Hippocampal formation (tissue), 2 donors: ENCODE measurements at places on chromosomes 11 and 22.

- no peak for DNase-seq
Observed at GRCh38 chr11:12180257-12181205, 70.1 kb downstream of the MICAL2 start.

- DNase-seq = no peak
Observed at GRCh38 chr11:128343870-128344269, 243.5 kb downstream of the ETS1 start.

- DNase-seq = no peak
Observed at GRCh38 chr11:31856248-31856647, 45.1 kb upstream of the PAX6 start.

GRCh38 chr11:32489464-32489863 is 54.1 kb upstream of the WT1 start:
- no peak for DNase-seq

DNA sequence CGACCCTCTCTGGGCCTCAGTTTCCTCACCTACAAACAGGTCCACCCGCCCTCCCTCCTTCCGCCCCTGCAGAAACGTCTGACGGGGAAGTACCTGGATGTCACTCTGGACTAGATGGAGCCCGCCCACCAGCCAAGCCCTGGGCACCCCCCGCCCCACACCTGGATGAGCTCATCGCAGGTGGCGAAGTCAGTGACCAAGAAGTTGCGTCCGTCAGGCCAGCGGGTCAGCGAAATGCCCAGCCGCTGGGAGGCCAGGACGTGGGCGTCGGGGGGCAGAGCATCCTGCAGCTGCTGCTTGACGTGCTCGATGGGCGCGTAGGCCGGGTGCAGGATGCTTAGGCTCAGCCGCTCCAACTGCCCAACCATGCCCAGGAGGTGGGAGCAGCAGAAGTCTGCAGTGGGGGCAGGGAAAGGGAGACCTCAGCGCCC is 897 bp downstream of the PNPLA5 start:
- DNase-seq = no peak

- DNase-seq = no peak
Observed at GRCh38 chr11:129146191-129146590, 45.9 kb downstream of the ARHGAP32 start.

DNA sequence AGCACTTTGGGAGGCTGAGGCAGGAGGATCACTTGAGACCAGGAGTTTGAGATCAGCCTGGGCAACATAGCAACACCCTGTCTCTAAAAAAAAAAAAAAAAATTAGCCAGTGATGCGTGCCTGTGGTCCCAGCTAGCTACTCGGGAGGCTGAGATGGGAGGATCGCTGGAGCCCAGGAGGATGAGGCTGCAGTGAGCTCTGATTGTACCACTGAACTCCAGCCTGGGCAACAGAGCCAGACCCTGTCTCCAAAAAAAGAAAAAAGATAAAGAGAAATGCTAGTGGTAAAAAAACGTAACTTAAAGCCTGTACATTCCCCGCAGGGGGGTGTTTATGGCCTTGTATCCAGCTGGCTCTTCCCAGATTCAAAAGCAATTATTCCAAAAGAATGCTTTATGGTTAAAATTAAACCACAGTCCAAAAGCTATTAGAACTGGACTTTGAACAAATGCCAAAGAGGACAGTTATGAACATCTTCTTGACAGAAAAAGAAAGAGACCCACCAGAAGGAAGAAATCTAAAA is 16.4 kb upstream of the SNX32 start:
- DNase-seq = no peak
